Large intestine (tissue), 12 donors: ENCODE measurements at places on chromosomes 4 and X. TPM values are rescaled to one million over a fixed set of nuclear protein-coding genes. Genes with fewer than 3 reads are reported as not detected.

DNA sequence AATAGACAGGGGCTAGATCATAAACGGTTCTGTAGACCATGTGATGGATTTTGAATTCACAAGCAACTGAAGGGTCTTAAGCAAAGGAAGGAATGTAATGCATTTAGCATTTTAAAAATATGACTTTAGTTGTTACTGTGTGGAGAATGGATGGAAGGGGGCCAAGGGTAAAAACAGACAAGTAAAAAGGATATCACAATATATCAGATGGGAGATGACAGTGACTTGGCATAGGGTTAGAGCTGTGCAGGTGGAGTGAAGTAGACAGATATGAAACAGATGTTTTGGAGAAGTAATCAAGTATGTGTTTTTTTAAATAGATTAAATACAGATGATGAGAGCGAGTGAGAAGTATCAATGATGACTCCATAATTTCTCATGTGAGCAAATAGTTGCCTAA is 1116.0 kb upstream of the TENM3 start:
- DNase-seq = no peak

DNA sequence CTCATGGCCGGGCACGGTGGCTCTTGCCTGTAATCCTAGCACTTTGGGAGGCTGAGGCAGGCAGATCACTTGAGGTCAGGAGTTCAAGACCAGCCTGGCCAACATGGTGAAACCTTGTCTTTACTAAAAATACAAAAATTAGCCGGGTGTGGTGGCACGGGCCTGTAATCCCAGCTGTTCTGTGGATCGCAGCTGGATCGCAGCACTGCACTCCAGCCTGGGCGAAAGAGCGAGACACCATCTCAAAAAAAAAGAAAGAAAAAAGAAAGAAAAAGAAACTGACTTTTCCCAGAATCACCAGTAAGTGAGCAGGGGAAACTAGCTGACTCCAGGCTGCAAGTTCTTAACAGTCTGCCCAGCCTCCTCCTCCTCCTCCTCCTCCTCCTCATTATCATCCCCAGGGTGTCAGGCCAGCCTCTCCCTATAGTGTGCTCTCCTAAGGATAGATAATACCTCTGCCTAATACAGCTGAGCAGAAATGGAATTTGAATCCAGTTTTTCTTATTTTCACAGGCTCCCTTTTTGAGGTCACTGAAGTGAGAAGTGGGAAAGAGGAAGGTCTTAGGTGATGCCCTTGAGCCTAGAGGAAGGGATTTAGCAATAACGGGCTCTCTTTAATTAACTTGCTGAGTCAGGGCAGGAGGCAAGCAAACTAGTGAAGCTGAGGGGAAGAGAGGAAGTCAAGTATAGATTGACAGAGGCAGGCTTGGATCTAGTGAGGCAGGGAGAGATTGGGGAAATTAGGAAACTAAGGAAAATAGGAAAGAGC is 11.8 kb upstream of the ELF2 start:
- DNase-seq = no peak

GRCh38 chr4:2393353-2394270 is 24.8 kb downstream of the ZFYVE28 start:
- peak; percentile 63 for DNase-seq

GRCh38 chrX:110569506-110569905 is 210.9 kb downstream of the RTL9 start:
- no peak for DNase-seq

The VEGFC gene
- 6.6 TPM for polyA plus RNA-seq

The NIPAL1 gene
- polyA plus RNA-seq = 30.7 TPM
